ENCODE measurements at places on chromosomes 1 and 21.
A peak's percentile ranks its signal among the peaks of the same experiment; 100 is the strongest.

DNA sequence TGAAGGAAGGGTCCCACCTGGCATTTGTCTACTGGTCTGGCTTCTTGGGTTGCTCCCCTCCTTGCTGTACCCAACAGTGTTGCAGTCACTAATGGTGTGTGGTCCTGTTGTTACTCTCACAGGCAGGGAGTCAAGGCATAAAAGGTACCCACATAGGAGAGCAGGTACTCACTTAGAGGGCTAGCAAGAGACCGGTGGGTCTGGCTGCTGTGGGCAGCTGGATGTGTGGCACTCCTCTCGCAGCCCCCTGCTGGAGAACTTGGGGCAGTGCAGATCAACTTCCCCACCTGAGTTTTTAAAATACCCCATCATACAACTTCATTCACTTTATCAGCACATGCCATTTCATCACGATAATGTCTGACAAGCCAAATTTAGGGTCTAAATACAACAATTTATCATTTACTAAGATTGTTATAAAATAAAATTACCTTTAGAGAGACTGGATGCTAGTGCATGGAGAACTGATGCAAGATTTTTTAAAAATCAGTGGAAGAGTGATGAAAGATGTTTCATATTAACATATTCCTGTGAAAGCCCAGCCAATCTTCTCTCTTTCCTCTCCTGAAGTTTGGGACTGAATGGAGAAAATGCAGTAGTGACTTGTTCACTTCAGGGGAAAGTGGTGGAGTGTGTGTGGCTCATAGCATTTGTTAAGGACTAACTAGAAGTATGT, 42.8 kb downstream of the ACP6 start:
- DNase-seq = peak; percentile 51

DNA sequence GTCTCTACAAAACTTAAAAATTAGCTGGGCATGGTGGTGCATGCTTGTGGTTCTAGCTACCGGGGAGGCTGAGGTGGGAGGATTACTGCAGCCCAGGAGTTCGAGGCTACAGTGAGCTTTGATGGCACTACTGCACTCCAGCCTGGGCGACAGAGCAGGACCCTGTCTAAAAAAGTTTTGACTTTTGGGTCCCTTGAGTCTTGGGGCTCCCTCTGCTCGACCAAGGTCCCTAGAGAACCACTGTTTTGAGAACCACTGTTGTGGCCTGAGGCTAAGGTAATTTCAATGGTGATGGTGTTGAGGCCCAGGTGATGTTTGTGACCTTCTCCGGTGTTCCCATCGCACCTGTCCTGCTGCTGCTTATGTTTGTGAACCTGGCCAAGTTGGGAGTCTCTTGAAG, 3.1 kb upstream of the CAMTA1 start:
- DNase-seq = no peak

DNA sequence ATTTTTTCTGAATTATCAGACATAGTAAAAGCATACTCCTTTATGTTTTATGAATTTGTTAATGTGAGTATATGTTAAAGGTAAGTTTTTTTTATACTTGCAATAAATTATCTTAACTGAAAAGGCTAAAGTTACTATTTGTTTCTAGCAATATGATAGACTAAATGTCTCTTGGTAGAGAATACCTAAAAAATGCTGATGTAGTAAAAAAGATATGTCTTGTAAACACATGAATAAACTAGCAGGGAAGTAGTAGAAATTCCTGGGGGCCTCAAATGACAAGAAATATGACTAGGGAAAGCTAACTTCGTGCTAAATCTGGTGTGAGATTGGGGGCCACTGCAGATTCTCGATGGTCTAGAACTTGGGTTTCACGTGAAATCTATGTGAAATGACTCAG, 188.1 kb upstream of the CACNA1E start:
- no peak for DNase-seq

- DNase-seq = no peak
Observed at GRCh38 chr1:25568090-25568833, 24.9 kb downstream of the LDLRAP1 start.

- no peak for DNase-seq
Observed at GRCh38 chr21:17658931-17659330, 46.2 kb upstream of the BTG3 start.

DNA sequence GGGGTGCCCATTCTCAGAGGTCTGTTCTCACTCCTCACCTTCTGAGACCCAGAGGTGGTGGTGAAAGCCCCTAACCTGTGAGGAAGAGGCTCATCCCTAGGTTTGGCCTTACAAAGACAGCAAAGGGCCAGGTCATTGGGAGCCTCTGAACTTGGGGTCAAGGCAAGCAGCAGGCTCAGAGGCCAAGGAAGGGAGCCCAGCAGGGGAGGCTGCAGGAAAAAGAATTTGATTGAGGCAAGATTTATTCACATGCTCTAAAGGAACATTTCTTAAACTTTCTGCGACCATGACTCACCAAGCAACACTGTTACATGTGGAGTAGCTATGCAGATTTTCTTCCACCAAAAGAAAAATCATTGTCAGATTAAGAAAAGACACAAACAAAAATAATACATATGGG, 132.5 kb upstream of the SYT6 start:
- DNase-seq = no peak

DNA sequence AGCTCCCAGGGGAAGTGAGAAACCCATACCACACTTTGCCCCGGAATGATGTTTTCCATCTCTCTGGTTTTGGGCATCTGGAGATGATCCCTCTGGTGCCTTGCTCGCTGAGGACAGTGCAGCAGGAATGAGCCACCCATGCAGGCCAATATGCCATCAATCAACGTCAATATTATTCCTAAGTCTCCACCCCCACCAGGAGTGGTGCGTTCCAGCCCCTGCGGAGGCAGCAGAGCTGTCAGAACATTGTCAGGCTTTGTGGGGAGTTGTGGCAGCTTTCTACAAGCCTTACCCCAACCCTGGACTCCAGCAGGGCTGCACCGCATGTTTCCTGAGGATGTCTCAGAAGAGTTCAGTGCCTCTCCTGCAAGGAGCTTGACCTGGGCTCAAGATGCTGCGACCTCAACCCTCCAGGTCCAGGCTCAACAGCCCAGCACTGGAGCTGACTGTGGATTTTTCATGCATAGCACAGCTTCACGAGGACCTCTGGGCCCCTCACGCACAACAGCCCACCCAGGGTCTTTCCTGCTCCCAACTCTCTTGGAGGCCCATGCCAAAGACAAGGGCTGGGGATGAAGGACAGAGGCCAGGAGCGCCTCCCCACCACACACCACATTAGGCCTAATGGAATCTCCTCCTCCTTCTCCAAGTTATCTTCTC, 67.5 kb downstream of the PSMG1 start:
- no peak for DNase-seq

- DNase-seq = no peak
Observed at GRCh38 chr1:88272216-88272615, 411.9 kb upstream of the PKN2 start.

DNA sequence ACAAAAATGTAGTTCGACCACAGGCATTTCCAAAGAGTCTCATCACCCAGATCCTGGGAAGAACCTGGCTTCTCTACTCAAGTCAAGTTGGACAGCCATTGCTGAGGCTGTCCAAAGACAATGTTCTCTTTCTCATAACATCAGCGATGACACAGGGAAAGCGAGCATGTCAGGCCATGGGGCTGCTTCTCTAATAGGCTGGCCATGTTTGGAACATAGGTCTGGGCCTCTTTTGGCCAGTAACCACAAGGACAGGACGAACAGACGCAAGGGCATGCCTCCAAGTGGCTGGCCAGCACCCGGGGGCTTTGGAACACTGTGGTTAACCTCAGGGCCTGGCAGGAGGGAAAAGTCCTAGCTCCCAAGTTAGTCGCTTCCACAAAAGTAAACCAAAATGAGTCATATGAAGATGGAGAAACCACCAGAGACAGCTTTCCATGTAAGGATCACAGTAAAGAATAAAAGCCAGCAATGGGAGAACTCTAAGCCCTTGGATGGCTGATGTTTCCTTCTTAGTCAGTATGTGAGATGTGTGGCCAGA, 80.6 kb upstream of the SLC44A3 start:
- no peak for DNase-seq

DNA sequence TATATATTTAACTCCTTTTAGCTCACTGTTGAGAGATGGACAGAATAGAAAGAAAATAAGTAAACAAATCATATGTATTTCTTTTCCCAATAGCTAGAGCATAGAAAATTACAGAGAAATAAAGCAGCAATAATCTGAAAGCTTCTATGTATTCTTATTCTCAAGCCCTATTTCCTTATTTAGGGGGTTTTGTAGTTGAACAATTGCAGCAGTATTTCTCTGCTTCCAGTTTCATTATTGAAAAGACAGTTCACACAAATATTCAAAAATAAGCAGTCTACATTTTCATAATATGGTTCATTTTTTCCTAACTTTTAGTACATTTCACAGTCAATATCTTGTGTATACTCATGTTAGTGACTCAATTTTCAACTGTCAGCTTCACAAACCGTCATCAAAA, 638.2 kb downstream of the MRPL39 start:
- no peak for DNase-seq

DNA sequence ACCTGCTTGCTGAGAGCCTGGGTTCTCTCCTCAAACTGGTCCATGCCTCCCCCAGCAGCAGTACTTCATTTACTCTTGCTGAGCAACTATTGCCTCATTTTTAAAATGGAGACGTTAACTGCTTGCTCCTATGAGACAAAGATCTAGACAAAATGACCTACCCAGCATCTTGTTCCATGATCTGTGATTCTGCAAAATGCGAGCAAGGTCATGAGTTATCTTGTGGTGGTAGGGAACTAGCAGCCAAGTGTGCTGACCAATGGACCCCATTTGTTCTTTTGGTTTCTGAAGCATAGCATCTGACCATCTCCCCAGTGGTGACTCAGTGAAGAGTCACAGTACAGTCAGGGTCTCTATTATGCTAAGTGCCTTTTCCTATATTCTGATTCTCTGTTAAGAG, 40.4 kb downstream of the TBX15 start:
- no peak for DNase-seq

DNA sequence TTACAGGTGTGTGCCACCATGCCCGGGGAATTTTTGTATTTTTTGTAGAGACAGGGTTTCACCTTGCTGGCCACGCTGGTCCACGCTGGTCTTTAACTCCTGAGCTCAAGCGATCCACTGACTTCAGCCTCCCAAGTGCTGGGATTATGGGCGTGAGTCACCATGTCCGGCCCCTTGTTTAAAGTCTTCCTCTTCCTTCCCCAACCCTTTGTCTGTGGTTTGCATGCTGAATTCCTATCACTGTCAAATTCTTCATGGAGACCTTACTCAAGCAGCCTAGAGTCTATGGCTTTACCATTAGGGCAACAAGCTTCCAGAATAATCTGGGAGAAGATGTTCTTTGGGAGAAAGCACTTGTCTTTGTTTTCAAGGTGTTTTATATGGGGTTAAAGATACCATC, 34.7 kb downstream of the B3GALT5 start:
- DNase-seq = no peak

GRCh38 chr1:241413974-241414373, 57.0 kb upstream of the RGS7 start:
- DNase-seq = no peak

GRCh38 chr1:211695135-211695816, 19.9 kb upstream of the NEK2 start:
- DNase-seq = no peak

DNA sequence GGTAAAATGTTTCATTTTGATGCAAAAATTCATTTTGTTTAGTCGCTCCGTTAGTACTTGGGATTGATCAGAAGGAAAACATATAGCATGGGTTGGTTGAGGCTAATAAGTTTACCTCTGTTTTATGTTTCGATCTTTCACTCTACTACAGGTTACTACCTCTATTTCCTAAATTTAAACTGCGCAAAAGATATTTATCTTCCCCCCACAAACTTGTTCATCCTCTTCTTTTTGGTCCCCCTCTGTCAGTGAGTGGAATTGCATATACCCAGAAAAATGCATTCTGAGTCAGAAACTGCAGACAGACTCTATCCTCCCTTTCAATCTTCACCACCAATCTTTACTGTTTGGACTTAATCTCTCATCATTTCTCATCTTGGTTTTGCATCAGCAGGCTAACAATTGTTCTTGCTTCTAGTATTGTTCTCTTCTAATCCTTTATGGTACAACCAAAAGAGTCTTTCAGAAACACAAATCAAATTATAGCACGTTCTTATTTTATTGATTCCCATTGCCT, 316.0 kb upstream of the ADGRL4 start:
- DNase-seq = no peak

- DNase-seq = no peak
Observed at GRCh38 chr1:229585338-229585737, 26.8 kb upstream of the ABCB10 start.

DNA sequence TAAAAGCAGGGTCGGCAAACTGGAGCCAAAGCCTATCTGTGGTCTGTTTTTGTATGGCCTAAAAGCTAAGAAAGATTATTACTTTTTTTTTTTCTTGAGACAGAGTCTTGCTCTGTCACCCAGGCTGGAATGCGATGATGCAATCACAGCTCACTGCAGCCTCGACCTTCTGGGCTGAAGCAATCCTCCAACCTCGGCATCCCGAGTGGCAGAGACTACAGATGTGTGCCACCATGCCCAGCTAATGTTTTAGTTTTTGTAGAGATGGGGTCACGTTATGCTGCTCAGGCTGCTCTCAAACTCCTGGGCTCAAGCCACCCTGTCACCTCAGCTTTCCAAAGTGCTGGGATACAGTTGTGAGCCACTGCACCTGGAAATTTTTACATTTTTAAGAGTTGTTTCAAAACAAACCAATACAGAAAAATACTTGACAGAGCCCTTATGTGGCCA, 6.5 kb upstream of the GLRX2 start:
- DNase-seq = no peak

DNA sequence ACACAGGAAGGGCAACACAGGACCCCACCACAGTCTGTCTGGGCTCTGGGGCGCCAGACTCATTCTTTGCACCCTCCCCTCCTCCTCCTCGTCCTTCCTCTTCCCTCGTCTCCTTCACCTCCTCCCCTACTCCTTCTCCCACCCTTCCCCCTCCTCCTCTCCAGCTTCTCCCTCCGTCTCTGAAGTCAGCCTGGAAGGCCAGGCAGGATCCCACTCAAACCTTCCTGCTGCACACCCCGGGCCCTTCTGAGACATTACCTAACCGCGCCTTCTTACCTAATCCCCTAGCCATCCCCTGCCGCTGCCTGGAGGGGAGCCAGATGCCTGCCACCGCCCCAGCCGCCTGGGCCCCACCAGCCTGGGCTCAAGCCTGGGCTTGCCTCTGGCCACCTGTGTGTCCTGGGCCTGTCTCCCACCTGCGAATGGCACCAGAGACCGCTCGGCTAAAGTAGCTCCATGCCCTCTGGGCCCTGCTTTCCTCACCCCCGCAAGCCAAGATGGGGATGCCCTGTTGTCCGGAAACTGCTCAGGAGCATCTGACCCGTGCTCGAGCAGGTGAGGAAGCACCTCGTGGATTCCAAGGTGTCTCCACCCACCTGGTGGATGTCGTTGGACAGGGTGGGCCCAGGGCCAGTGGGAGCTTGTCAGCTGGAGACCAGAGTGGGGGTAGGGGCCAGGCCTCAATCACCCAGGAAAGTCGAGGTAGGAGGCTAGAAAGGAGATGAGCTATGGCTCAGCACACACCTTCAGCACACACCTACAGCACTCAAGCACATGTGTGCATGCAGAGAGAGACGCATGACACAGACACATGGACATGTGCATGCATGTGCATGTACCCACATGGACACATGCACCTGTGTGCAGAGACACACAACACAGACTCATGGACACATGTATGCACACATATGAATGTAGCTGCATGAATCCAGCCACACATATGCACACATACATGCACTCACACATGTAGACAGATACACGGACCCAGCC, 31.9 kb downstream of the WNT9A start:
- DNase-seq = no peak
